ENCODE measurements at places on chromosomes 4 and X.

DNA sequence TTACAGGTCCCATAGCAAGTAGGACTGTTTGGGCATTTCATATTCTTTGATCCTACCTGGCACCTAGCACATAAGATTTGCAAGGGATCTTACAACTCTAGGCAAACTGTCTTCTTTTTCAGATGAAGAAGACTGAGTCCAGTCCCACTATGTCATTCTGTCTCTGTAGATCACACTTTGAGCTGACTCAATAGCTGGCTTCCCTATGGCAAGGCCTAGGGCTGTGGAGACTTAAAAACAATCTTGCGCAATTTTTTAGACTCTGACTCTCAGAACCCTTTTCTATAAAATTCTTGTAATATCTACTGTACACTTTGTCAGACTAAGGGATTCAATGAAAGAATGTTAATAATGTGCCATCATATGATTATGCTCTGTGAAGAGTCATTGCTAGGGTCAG is 26.7 kb downstream of the OTC start:
- DNase-seq = no peak

DNA sequence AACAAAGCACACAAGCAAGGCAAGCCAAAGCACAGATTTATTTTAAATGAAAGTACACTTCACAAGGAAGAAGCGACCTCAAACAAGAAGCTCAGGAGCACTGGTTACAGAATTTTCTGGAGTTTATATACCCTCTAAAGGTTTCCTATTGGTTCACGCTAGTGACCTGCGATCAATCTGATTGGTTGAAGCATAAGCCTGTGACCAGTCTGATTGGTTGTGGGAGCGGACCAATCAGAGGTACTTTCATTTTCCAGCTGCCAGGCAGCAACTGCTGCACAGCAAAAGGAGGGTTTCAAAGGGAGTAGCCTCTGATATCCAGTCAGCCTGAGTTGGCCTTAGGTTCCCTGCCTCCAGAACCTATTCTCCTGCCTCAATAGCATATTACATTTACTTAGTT is 4.6 kb upstream of the AREG start:
- DNase-seq = no peak

DNA sequence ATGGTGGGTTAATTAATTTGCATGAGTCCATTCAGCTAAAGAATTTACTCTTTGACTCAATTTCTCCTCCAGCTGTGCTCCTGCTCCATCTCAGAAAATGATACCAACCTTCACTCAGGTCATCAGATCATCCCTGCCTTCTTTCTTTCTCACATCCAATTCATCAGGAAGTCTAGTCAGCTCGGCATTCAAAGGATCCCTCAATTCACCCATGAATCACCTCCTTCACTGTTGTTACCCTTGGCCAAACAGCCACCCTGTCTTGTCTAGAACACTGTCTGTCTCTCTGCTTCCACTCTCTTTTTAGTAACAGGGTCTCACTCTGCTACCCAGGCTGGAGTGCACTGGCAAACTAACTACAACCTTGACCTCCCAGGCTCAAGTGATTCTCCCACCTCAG is 337.4 kb upstream of the SFRP2 start:
- no peak for DNase-seq

GRCh38 chr4:112765317-112765974 is 128.5 kb downstream of the LARP7 start:
- DNase-seq = no peak

DNA sequence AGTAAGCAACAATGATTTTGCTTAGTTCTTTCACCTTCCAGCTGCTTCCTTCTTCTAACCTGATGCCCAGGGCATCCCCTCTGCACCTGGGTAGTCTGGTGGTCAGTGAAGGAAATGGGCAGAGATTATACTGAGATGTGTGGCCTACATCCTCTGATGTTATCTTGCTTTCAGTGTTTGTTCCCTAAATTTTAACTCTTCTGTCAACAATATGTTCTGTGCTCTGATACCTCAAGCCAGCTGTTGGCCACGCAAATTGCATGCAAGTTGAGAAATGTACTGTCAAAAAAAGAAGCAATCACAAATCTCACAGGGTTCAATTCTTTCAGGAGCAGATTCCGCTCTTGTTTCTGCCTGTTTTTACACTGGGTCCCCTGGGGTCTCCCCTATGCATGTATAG is 73.8 kb downstream of the FBXW7 start:
- no peak for DNase-seq

DNA sequence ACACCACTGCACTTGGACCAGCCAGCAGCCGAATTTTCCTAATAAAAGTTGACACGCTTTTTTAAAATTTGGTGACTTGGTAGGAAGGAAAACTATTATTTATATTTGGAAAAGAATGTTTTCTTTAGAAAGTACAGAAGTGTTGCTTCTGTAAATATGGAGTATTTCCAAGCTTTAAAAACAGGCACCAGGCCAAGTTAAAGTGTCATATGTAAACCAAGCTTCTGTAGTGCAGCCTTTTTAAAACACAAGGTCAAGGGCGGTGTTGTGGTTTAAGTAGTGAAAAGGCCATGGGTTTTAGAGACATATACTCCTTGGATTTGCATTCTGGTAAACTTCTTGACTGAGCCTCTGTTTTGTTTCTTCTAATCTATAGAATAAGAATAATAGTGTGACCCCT is 62.7 kb downstream of the TRIM2 start:
- no peak for DNase-seq

DNA sequence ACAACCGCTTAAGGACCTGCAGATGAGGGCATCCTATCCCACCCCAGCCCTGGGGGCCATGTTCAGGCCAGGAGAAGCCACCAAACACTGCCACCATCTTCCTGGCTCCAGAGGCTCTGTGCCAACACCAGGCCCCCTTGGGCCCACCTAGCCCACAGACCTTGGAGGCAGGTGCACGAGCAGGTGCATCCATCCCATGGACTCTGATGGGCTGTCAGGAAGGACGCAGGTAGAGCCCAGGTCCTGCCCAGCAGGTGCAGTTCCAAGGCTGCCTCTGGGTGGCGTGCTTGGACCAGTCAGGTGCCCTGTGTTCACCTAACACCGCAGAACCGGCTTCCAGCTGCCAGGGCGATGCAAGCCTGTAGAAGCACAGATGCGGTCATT is 22.8 kb upstream of the PDE6B start:
- DNase-seq = no peak

DNA sequence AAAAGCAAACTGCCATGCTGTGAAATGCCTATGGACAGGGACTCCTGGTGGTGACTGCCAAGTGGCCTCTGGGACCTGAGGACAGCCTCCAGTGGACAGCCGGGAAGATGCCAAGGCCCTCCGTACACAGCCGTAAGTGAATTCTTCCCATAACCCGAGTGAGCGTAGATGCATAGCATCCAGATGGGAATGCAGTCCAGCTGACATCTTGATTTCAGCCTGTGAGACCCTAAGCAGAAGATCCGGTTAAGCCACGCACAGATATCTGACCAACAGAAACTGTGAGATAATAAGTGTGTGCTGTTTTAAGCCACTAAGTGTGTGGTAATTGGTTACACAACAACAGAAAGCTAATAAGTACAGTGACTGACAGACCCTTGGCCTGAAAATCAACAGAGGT is 55.9 kb downstream of the TMEM156 start:
- no peak for DNase-seq

GRCh38 chrX:10045327-10046000 is 78.3 kb downstream of the CLDN34 start:
- DNase-seq = no peak

DNA sequence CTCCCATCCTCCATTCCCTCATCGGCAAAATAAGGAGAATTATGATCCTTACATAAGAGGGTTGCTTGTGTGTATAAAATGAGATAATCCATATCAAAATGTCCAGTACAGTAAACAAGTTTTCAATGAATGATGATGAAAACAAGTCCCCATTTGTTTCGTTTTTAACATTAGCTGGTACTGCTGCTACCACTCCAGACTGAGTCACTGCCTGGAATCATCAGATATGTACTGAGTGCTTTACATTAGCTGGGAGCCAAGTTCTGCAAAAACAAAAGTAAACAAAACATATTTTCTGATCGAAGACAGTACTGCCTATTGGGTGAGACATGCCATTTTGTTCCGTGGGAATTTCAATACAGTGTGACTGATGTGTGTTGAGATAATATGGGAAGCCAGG is 123.2 kb upstream of the IGFBP7 start:
- DNase-seq = no peak

GRCh38 chrX:12548746-12549145 is 242.5 kb upstream of the PRPS2 start:
- no peak for DNase-seq

DNA sequence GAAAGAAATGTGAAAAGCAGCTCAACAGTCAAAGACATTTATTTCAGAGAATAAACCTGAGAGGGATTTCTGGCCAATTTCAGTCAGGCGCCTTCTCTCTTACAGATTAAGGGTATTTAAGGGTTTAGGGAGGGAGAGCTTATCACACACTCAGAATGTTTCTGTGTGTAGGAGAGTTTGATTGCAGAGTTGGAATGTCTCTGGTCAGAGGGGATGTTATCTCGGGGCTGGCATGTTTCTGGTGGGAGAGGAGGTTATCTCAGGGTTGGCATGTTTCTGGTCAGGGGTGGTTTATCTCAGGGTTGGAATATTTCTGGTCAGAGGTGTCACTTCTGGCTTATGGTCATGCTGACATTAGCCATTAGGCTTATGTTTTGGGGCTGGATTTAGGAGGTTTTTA is 1920.5 kb upstream of the PCDH7 start:
- no peak for DNase-seq

- DNase-seq = no peak
Measured at GRCh38 chr4:122777846-122778673, 45.6 kb downstream of the BBS12 start.

DNA sequence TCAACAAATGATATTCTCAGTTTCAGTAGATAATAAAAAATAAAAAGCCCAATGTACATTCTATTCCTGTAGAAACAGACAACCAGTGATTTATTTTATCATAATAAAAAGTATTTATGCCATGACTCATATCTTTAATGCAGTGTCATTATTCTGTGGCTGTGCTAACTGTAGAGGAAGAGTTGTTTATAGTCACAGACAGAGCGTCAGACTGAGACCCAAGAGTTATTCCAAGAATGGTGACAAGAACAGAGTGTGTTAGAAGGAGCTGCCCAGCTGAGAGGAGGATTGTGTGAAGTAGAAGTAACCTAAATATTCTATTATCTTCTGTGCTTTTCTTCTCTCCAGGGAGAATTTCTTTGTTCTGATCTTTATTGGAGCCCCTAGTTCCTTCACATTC is 210.7 kb downstream of the PPP1R2C start:
- DNase-seq = no peak

- DNase-seq = no peak
Measured at GRCh38 chrX:111756486-111756885, 75.5 kb downstream of the ALG13 start.

DNA sequence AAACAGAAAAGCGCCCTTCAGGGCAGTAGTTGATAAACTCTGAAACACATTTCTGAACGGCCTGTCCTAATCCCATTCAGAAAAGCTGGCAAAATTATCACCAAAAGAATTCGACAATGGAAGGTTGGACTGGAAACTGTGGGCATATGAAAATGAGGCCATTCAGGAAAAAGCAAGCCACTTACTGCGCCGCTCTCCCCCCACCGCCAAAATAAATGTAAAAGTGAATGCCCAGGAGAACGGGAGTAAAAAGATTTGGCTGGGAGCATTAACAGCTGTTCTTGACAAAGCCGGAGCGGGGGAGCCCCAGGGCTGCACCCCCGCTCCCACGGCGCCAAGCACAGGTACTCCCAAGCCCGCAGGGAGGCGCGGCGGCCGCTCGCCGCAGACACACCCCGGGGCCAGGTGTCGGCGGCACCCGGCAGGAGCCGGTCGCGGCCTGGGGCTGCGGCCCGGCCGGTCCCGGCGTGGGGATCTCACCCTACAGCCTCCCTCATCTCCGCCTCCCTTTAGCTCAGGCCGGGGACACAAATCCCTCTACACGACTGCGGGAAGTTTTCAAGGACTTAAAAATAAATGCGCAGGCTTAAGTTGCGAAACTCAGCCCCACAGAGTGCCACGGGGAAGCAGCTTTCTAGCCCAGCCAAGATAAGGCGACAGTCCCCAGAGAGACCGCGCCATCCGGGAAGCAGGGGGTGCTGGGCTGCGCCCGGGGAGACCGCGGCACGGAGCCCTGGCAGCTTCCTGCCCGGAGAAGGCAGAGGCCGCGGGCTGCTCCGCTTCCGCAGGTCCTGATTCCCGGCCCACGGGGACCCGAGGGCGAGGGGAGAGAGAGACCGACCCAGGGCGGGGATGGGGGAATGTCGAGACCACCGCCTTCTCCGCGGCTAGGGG is 593 bp downstream of the SH3RF1 start:
- no peak for DNase-seq

Measured in stimulated activated CD4-positive, alpha-beta T cell treated with anti-CD3 and anti-CD28 coated beads, Interleukin-15, amount 100 ng/mL, for 1 hour (primary cell).